Breast epithelium (tissue), 4 donors: ENCODE measurements at places on chromosomes 16 and 17. TPM values are rescaled to one million over a fixed set of nuclear protein-coding genes. Genes with fewer than 3 reads are reported as not detected.

GRCh38 chr17:11690681-11691080 is 92.4 kb downstream of the DNAH9 start:
- DNase-seq, result no peak

DNA sequence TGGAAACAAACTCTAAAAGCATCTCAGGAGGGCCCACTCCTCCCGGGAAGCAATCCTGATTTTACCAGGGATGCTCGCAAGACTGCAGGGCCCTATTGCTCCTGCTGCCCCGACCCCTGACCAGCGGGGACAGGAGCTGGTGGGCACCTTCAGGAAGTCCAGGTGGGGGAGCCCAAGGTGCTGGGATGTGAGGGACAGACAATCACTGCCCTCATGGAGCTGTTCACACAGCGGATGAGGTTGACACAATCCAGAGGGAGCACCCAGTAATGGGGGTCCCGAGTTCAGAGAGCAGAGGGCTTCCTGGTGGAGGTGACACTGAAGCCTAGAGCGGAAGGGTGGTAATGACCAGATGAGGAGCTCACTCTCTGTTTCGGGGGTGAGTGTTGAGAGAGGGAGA is 126.2 kb downstream of the FOXL1 start:
- no peak for DNase-seq

DNA sequence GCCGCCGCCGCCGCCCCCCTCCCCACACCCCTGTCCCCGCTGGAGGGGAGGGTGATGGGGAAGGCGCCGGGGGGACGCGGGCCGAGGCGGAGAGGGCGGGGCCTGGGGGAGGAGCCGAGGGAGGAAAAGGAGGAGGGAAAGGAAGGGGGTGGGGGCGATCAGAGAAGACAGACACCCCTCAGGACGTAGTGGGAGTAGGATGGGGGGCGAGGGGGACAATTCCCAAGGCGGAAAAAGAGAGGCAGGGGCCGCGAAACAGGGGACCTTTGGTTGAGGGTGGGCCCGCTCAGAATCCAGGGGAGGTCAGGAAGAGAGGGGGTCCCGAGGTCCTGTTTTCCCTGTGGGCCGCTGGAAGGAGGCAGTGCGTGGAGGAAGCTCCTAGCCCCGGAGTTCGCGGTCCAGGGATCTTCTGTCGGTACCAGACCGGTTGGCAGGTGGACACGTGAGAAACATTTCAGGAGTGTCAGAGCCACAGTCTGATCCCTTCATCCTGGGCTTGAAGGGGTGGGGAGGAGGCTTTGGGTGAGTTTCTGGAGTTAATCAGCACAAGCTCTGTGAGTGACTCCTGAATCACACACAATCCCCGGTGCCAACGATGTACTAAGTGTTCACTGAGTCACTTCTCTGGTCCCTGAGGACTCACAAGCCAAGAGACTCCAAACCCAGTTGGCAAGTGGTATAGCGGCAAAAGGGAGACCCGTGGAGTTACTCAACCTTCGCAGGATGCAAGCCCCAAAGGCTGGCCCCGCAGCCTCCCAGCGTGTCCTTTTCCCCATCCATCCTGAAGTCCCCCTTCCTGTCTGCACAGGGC is at the start of gene XYLT1:
Gene XYLT1 (minus strand): TSS at position 53 of the 811 bp plus-strand sequence. CDS start 164 bp downstream, outside the sequence.
- DNase-seq, result no peak

The DPEP1 gene
- total RNA-seq, result 0.59 TPM

GRCh38 chr17:2222301-2222700 is 81.3 kb downstream of the SMG6 start:
- DNase-seq, result no peak
